ENCODE measurements at places on chromosomes 7 and 10.
A peak's percentile ranks its signal among the peaks of the same experiment; 100 is the strongest.

DNA sequence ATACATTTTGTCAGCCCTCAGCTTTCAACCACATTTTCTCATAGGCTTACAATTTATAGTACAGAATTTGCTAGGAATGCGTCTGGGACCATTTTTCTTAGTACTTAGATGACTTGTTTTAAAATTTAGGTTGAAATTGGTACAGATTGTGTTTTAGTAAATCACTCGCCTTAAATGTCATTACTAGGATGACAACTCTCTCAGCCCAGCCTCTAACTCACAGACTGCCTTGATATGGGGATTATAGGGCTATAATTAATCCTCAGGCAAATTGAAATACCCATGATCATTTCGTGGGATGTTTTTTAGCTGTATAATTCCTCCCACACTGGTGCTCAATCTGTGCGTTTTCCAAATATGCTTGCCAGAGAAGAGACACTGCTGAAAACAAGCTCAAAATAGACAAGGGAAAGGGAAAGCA, 299.7 kb upstream of the AKR1E2 start:
- DNase-seq = no peak

- DNase-seq = no peak
Observed at GRCh38 chr7:123191132-123191531, 8.6 kb downstream of the SLC13A1 start.

- DNase-seq = peak; percentile 67
Observed at GRCh38 chr7:36784991-36785940, 61.0 kb upstream of the AOAH start.

DNA sequence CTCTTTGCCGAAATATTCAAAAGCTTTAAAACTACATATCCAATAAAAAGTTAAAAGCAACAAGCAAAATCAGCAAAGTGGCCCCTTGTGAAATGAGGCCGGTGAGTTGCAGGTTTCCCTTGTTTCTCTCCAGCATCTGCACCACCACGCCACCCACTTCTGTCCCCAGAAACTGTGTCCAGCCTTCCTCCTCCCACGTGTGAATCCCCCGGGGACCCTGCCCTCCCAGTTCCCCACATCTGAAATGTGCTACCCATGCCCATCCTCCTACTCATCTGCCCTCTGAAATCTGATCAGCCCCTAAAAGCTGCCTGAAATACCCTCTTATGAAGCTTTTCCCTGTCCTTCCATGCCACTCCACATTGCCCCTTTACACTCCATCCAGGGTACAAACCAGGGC, 3.8 kb downstream of the ALOX5 start:
- no peak for DNase-seq

Data from stimulated activated CD8-positive, alpha-beta memory T cell treated with anti-CD3 and anti-CD28 coated beads, Interleukin-4, amount 100 ng/mL, for 48 hours (primary cell).